GM04504 (cell line): ENCODE measurements at places on chromosomes 12 and 14.

DNA sequence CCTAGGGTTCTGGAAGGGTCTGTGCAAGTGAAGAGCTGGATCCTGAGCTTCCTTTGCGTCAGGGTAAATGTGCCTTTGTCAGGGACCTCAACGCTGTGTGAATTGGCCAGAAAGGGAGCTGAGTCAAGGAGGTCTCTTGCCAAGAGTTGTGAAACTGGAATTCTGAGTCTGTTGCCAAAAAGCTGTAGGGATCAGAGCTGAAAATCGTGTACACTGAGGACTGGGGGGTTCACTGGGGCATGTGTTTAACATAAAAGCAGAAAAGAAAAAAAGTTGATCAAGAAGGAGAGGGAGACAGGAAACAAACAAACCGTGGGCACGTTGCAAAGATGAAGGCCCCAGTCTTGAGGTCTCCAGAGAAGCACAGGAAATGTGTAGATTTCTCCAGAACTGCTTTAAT, 1081.5 kb downstream of the VRK1 start:
- DNase-seq = no peak

GRCh38 chr12:71504476-71504875, 64.9 kb downstream of the LGR5 start:
- DNase-seq = no peak

GRCh38 chr12:69932676-69933552, 107.9 kb downstream of the MYRFL start:
- DNase-seq = no peak

GRCh38 chr12:79356216-79356615, 334.5 kb downstream of the PAWR start:
- DNase-seq = no peak

- DNase-seq = no peak
Observed at GRCh38 chr14:90604356-90604755, 207.5 kb downstream of the CALM1 start.

GRCh38 chr12:7966563-7966962, 30.6 kb upstream of the SLC2A3 start:
- DNase-seq = no peak

DNA sequence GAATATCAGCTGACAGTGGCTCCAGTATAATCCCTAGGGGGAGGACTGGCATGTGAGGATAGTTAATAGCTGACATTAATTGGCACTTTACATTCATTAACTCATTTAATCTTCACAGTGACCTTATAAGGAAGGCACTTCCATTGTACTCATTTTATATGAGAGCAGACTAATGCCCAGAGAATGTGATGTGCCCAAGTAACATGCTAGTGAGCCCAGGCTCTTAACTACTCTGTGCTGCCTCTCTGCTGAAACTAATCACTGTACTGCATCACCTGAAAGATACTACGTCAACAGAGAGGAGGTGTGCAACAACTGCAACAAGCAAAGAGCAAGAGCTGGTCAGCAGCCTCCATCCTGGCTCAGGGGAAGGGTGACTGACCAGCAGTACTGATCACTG, 40.1 kb downstream of the GALNT4 start:
- DNase-seq = no peak

DNA sequence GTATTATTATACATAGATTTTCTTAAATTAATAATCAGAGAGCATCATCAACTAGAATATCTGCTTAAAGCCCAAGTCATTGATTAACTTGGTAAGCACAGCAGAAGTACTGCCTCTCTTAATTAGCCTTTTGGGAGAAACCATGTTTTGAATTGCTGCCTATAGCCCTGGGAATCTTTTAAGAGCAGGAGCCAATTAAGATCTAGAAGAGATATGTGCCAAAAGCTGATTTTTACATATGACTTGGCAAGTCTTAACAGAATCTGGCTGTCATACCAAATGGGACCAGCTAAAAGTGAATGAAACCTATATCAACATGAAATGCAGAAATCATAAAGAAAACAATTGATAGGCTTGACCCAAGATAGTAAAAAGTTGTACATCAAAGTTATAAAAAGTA, 23.2 kb upstream of the WNK1 start:
- DNase-seq = no peak

DNA sequence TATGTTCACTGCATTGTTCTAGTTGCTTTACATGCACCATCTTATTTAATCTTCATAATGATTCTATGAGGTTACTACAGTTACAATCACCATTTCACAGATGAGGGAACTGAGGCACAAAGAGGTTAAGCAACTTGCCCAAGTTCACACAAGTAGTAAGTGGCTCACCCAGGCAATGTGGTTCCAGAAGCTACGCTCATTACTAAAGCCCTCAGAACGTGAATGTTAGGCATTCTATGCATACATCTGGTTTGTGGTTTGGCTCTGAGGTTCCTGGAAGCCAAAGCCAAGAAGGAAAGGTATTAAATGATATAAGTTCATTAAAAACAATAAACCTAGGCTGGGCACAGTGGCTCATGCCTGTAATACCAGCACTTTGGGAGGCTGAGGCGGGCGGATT, 14.4 kb upstream of the VRTN start:
- DNase-seq = peak; percentile 59

DNA sequence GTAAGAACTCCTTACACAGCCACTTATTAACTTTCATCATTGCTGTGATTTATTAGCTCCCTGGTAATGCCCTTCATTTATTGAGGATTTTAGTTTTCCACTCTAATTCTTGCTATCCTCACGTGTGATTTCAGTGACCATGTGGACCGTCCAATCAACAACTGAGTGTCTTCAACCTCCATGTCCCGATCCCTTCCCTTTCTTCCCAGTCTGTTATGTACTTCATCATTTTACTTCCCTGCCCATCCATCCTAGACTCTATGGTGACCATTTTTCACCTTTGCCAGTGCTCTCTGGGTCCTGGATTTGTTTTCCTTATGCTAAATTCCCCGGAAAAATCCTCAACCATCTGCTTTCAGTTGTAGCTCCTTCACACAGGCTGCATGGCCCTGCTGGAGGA, 111.0 kb downstream of the MSRB3 start:
- DNase-seq = no peak

- DNase-seq = no peak
Observed at GRCh38 chr12:97275728-97276590, 186.6 kb upstream of the RMST start.

- peak; percentile 9 for DNase-seq
Observed at GRCh38 chr14:88895116-88895515, 70.7 kb downstream of the TTC8 start.

DNA sequence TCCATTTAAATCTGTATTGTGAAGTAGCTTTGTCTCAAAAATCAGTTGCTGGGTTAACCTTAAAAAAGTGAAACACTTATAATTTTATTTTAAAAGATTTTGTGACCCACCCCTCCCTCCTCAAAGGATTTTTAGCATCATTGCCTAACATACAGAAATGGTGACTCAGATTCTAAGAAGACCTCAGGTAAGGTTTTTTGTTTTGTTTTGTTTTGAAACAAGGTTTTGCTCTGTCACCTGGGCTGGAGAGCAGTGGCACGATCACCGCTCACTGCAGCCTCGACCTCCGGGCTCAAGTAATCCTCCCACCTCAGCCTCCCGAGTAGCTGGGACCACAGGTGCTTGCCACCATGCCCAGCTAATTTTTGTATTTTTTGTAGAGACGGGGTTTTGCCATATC, 74.2 kb downstream of the GNS start:
- DNase-seq = no peak

DNA sequence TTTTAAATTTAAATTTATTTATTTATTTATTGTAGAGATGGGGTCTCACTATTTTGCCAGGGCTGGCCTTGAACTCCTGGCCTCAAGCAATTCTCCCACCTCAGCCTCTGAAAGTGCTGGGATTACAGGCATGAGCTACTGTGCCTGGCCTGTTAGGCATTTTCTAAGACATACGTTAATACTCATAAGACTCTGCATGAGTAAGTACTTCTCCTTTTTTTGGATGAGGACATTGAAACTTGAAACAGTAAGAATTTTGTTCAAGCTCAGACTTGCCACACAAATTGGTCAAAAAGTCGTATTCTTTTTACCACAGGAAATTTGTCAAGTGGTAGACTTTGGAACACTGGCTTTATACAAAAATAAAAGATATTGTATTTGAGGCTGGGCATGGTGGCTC, 187.4 kb upstream of the RASSF8 start:
- DNase-seq = no peak

DNA sequence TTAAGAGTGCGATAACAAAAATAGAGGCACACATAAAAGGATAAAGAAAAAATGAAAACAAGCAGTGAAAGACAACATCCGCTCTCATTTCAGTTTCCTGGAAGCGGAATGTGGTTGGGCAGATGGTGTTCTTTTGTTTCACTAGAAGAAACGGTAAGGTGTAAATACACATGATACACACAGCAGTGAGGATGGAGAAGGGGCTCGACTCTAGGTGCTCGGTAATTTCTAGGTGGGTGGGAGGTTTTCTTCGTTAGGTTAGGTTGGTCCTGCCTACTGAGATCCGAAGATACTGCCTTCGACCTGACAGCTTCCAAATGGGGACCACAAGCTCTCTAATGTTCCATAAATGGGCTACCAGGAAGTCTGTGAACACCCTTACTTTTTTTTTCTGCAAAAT, 1082.5 kb downstream of the BCL11B start:
- DNase-seq = no peak

GRCh38 chr12:21428241-21428640, 9.2 kb upstream of the PYROXD1 start:
- DNase-seq = no peak

GRCh38 chr12:132624186-132624855, 5.7 kb downstream of the P2RX2 start:
- no peak for DNase-seq

- peak; percentile 71 for DNase-seq
Observed at GRCh38 chr12:113322343-113322742, 12.6 kb downstream of the SLC8B1 start.

DNA sequence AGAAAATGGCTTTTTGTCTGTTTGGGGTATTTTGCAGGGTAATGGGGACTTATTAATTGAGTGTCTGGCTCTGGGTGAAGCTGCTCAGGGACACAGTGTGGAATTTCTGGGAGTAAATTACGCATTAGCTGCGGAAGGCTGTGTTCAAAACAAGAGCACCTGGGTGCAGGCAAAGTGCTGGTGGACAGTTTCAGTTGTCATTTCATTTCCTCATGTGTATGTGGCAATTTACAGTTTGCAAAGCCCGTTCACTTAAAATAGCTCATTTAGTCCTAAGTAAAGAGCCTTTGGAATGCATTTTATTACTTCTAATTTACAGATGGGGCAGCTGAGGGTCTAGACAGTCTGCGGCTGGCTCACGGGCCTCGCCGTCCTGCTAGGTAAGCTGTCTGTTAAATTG, 546.8 kb downstream of the BCL11B start:
- DNase-seq = no peak

DNA sequence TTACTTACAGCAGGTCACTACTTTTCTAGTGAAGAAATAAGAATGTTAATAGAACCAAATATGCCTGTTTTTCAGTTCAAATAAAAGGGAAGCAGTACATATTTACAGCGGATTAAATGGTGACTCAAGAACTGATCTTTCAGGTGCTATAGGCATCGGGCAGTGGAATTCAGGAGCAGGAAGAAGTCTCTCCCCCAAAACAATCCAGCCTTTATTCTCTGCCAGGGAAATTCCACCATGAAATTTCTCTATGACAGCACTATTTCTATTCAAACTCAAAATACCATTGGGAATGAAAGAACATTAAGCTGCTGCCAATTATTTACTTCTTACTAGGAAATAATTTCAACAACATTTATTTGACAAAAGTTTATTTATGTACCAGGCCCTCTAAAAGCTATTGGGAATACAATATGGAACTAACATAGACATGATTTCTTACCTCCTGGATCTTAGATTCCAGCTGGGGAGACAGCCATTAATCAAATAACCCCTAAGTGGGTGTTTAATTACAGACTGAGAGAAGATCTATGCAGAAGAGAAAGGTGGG, 60.3 kb upstream of the KRR1 start:
- no peak for DNase-seq

GRCh38 chr14:24232645-24233537, at the start of gene GMPR2:
Gene GMPR2 (plus strand): TSS chr14:24232929. CDS start chr14:24233254, 325 bp downstream.
- DNase-seq = no peak

GRCh38 chr14:74613211-74613914, 1.3 kb upstream of the LTBP2 start:
- DNase-seq = no peak

- DNase-seq = no peak
Observed at GRCh38 chr14:20350860-20351259, 7.4 kb downstream of the PARP2 start.

DNA sequence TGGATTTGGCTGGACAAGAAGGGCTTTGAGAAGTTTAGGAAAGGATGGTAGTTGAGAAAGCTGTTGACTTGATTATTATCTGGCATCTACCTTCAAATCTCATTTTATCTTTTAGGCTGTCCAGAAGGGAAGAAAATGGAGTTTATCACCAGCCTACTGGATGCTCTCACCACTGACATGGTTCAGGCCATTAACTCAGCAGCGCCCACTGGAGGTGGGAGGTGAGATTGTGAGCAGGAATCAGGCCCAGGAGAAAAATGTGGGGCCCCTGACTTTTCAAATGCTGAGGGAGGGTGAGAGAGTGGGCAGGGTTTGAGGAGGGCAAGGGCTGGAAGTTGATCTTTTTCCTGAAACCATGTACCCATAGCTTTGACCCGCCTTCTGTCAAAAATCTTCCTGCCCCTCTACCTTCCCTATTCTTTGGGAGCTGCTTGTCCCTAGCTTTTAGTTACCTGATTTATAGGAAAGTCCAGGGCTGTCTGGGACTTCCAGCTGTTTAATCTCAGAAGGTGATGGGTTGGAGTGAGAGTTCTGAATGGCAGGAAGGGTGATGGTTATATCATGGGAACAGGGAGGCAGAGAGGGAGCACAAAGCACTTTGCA, 134.2 kb downstream of the SMOC1 start:
- DNase-seq = no peak

DNA sequence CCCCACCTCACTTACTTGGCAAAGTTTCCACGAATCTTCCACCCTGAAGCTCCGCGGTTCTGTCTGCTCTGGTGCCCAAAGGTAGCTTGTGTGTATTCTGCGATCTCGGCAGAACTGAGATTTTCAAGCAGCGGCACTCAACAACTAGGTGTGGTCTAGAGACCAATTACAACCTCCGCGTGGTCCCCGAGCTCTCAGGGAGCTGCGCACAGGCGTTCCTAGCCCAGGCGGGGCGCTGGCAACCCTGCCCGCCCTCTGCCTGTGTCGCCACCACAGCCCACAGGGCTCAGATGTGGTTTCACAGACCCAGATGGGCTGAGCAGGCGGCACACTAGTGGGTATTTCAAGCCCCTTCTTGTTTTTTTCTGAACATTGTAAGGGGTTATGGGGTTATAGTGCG, 1.5 kb upstream of the DIABLO start:
- no peak for DNase-seq
